ENCODE measurements at places on chromosomes 7 and 10. TPM values are rescaled to one million over a fixed set of nuclear protein-coding genes. Genes with fewer than 3 reads are reported as not detected.

The CALHM2 gene
- total RNA-seq, result 5.5 TPM

The RARRES2 gene
- not detected for total RNA-seq

The TYW1 gene
- total RNA-seq, result 16.1 TPM

The ZNF107 gene
- total RNA-seq, result 3.9 TPM

The UCN3 gene
- not detected for total RNA-seq

The PLCE1 gene
- total RNA-seq, result 6.3 TPM

The DTX2 gene
- 41.2 TPM for total RNA-seq

The JAKMIP3 gene
- 1.9 TPM for total RNA-seq

The NME8 gene
- total RNA-seq, result not detected

The CASTOR2 gene
- 2.9 TPM for total RNA-seq

The CCAR1 gene
- total RNA-seq, result 68.8 TPM

The NPY4R2 gene
- 27.3 TPM for total RNA-seq

The PROSER2 gene
- 41.4 TPM for total RNA-seq

The NFE2L3 gene
- total RNA-seq, result 10.2 TPM

The NKX1-2 gene
- not detected for total RNA-seq

The TUBAL3 gene
- 0.49 TPM for total RNA-seq

The SLC29A4 gene
- 10.0 TPM for total RNA-seq

The SPACDR gene
- 0.86 TPM for total RNA-seq

The DPP6 gene
- total RNA-seq, result not detected

The EGFR gene
- total RNA-seq, result 139 TPM

The FFAR4 gene
- 0.27 TPM for total RNA-seq

The IL6 gene
- 7.2 TPM for total RNA-seq

The TMEM196 gene
- not detected for total RNA-seq

The FEZF1 gene
- not detected for total RNA-seq

The ASIC3 gene
- total RNA-seq, result 12.8 TPM

The TFPI2 gene
- 255 TPM for total RNA-seq

The AOC1 gene
- total RNA-seq, result not detected

The VWC2 gene
- not detected for total RNA-seq

The PDK4 gene
- 4.5 TPM for total RNA-seq

The PARD3 gene
- 75.1 TPM for total RNA-seq

The GRID2IP gene
- total RNA-seq, result 0.01 TPM

The NPSR1 gene
- total RNA-seq, result not detected

The AKR1C4 gene
- 0.37 TPM for total RNA-seq

The IMMP2L gene
- 18.3 TPM for total RNA-seq

The MRLN gene
- not detected for total RNA-seq

The WIPF3 gene
- 0.53 TPM for total RNA-seq

The DEPP1 gene
- 1.8 TPM for total RNA-seq

The TCAF2 gene
- 0.36 TPM for total RNA-seq

The SHH gene
- total RNA-seq, result 1.2 TPM

The MSRB2 gene
- 17.4 TPM for total RNA-seq

The LBX1 gene
- not detected for total RNA-seq

The TRPV5 gene
- not detected for total RNA-seq

The TDRD1 gene
- total RNA-seq, result not detected

The ADAM22 gene
- total RNA-seq, result 0.14 TPM

The VIPR2 gene
- total RNA-seq, result not detected

The ADRB1 gene
- total RNA-seq, result 0.94 TPM

The EVX1 gene
- total RNA-seq, result 0.07 TPM

The MMD2 gene
- not detected for total RNA-seq

The RAPGEF5 gene
- total RNA-seq, result 0.05 TPM

The ST8SIA6 gene
- 0.07 TPM for total RNA-seq

The ANKRD30A gene
- total RNA-seq, result 1.4 TPM
